ENCODE measurements at places on chromosomes 3 and 15. TPM values are rescaled to one million over a fixed set of nuclear protein-coding genes. Genes with fewer than 3 reads are reported as not detected.

DNA sequence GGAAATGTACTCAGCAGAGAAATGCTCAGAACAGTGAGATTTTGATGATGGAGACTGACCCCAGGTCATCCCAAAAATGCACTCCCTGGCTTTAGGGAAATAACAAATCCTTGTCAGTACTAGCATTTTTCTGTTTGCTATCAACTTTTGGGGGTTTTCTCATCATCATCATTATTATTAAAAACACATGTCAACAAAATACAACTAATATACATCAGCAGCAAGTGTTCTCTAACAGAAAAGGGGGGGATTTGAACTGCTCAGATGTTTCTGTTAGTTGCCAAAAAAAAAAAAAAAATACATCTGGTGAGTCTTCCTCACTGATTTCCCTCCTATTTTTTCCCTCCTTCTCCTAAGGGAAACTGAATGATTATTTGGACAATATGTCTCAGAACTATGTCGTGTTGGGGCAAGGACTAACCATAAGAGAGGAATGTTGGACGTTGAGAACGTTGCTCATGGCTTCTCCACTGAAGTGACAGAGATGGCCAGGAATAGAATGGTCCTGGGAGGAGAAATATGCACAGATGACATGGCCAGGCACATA, 230.0 kb upstream of the MCTP2 start:
- no peak for DNase-seq

DNA sequence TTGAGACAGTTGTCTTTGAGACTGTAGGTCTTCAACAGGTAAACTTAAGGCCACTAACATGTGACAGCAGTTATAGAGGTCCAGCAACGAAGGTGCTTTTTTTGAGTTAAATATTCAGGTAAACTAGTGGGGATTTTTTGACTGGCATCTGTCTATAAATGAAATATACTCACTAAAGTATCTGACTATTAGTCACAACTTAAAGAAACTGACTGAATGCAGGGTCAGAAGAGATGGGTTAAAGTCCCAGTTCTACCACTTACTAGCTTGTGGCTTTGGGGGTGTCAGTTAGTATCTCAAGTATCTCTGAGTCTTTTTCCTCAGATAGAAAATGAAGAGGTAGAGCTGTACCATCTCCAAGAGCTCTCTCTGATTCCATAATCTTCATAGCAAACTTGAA, 18.0 kb downstream of the MIX23 start:
- DNase-seq, result no peak

- DNase-seq, result no peak
Measured at GRCh38 chr3:22920006-22920405, 283.1 kb upstream of the UBE2E2 start.

DNA sequence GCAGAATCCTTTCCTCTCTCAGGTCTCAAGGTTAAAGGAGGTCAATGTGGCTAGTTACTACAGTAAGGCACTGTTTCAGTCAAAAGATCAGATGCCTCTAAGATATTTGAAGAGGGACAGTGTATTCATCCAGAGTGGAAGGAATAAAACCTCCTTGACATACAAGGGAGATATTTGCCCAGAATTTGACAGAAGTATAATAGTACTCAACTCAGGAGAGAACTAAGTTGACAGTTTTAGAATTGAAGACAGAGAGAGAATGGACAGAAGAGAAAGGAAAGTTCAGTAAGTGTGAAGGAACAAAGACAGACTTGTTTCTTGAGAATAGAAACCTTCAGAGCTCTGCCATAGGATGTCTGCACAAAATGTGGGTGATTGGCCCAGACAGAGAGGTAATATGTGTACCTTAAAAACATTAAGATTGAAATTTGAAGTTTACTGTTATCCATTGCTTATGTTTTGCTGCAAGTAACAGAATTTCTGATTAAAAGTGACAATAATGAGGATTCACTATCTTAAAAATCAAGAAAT, 507.1 kb downstream of the IGSF11 start:
- no peak for DNase-seq

- no peak for DNase-seq
Measured at GRCh38 chr3:96831175-96831574, 16.8 kb downstream of the EPHA6 start.

- no peak for DNase-seq
Measured at GRCh38 chr3:167712445-167712844, 22.2 kb downstream of the PDCD10 start.

GRCh38 chr3:177468331-177468730, 271.0 kb upstream of the TBL1XR1 start:
- no peak for DNase-seq

GRCh38 chr15:90495067-90495466, 34.7 kb upstream of the CRTC3 start:
- DNase-seq, result no peak

GRCh38 chr15:98907927-98908471, 99.6 kb downstream of the PGPEP1L start:
- no peak for DNase-seq

DNA sequence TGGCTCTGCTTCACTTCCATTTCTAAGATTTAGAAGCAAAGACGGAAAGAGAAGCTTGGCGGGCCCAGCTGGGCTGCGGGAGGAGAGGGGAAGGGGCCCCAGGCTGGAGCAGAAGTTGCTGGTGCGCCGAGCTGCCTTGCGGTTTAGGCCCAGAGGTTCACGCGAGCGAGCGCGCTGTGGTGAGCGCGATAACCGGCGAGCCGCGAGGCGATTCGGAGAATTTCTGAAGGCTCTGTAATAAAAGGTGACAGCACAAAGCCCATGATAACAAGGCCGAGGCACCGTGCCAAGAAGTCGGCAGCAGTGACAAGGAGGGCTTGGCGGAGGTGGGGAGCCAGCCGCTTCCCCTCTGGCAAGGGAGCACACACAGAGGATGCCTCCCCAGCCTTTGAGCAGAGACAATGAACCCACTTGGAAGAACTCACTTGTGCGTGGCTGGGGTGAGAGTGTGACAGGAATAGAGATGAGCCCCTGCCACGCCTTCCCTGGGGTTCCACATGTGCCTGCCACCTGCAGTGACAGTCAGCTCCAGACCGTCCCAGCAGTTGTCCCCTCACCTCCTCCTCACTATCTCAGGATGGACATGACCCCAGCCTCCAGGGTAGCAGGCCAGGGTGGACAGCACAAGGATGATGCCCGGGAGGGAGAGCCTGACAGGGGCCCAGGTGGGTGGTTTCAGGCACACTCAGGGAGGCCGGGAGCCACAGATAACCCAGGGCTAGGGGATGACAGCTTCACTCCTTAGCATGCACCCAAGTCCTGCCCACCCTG, 315.2 kb downstream of the UACA start:
- DNase-seq, result peak; percentile 24

- no peak for DNase-seq
Measured at GRCh38 chr3:179949869-179950268, 86.9 kb downstream of the PEX5L start.

GRCh38 chr3:69494185-69494584, 108.3 kb upstream of the FRMD4B start:
- DNase-seq, result no peak

DNA sequence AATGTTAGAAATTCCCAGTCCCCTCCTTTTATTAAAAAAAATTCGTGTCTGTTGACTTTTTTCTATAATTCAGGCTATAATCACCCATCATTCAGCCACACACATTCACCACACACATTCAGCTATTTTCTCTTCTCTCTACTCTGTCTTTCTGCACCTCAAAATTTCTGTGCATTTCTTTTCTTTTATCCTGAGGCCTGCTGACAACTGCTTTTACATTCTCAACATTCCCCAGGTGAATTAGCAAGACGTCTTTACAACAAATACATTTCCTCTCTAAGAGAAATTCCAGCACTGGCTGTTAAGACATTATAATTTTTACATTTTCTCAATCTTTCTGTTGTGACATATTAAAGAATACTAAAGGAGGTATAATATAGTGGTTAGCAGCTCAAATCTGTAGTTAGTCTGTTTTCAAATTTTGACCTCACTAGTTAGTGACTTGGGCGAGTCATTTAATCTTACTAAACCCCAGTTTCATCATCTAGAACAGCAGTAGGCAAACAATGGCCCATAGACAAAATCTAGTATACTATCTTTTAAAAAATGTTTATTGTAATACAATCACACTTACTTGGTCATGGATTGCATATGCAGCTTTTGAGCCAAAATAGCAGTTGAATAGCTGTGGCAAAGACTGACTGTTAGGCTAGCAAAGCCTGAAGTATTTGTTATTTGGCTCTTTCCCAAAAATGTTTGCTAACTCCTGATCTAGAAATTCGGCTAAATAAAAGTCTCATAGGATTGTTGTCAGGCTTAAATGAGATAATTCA, 350.7 kb downstream of the NSUN3 start:
- no peak for DNase-seq

DNA sequence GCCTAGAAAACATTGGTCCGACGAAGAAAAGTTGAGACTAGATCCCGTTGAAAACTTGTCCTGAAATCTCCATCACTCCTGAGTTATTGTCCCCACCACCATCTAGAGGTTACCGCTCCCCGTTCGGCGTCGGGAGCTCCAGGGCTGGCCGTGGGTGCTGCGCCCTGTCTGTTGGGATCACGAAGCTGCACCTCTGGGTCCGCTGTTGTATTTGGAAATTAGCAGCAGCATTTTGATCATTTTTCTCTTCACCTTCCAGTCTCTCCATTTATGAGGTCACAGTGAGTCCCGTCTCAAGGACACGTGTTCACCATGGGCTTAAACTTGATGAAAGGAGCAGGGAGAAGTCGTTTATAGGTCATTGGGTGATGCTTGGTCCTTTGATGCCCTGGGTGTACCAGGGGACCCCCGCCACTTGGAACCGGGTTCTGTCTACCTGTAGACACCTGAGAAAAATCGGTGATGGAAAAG, 565 bp downstream of the MANF start:
- no peak for DNase-seq

- no peak for DNase-seq
Measured at GRCh38 chr15:68812069-68812468, 8.6 kb downstream of the ANP32A start.

- DNase-seq, result no peak
Measured at GRCh38 chr15:64716452-64716851, 58.9 kb downstream of the RBPMS2 start.

DNA sequence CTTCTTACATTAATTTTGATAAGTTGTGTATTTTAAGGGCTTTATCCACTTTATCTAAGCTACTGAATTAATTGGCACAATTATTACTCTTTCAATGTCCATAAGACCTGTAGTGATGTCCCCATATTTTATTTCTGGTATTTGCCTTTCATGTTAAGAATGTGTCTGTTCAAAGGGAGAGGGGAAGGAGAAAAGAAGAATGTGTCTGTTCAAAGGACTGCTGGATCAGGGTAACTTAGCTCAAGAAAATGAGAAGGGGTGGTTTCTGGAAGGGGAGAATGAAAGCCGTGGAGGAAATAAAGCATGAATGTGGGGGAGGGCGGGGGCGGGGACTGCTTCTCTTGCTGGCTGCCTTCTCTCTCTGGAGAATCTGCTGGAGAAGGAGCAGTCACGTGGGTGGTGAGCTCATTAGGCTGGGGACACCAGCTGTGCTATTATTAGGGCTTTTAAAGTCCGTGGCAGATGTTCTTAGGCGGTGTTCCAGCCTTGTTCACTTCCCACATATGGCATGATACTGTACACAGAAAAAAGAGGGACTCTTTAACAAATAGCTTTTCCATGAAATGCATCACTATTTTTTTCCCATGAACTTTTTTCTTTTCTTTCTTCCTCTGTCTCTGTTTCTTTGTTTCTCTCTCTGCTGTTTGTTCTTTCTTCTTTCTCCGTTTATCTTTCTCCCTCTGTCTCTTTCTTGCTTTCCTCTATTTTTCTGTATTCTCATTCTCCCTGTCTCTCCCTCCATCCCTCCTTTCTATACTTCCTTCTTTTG, 63.7 kb upstream of the ULK4 start:
- DNase-seq, result peak; percentile 95

DNA sequence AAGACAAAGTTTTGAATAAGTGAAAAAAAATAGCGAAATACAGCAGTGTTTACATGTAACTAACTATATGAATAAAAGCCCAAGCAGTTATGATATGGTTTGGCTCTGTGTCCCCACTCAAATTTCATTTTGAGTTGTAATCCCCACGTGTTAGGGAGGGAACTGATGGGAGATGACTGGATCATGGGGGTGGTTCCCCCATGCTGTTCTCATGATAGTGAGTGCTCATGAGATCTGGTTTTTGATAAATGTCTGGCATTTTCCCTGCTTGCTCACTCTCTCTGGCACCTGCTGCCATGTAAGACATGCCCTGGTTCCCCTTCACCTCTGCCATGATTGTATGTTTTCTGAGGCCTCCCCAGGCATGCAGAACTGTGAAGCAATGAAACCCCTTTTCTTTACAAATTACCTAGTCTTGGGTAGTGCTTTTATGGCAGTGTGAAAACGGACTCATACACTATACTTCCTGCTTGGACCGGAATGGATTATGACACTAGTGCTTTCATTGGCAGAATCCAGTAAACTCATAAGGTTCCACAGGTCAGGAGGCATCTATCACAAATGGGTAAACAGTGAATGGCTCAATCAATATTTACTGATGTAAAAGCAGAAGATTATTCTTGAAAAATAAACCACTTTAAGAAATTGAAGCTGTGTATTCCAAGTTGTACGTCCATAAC, 192.1 kb downstream of the CBLB start:
- DNase-seq, result no peak

GRCh38 chr15:38349251-38349650, 96.6 kb downstream of the SPRED1 start:
- DNase-seq, result no peak

DNA sequence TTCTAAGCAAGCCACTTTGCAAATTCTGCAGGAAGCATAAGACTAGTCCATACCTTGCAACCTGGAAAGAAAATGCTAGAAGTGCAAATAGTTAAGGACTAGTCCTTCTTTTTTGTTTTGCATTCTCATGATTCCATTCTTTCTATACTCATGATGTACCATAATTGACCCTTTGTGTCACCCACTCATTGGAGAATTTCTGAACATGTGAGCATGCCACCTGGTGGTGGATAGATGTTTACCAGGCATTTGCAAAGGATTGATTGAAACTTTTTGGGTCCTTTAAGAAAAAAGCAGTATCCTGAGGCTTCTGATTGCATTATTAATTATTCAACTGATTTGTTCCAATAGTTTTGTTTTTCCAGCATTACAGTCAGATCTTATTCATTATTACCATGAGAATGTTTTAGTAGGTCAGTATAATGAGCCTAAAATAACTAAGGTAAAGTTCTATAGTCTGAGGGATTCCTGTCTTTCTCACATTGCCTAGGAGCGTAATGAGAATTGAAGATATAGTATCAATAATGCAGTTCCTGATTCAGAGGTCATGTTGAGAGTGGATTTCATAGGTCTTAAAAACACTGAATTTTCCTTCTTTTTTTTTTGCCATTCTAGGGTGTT, 20.2 kb upstream of the DIPK2A start:
- DNase-seq, result no peak

PRR20G gene
- not detected for total RNA-seq

RGMA gene
- 17.5 TPM for total RNA-seq

COL6A5 gene
- total RNA-seq, result not detected

ZNF502 gene
- 5.5 TPM for total RNA-seq

GOLGA8G gene
- total RNA-seq, result not detected

CPLX3 gene
- total RNA-seq, result not detected

XYLB gene
- 5.8 TPM for total RNA-seq

MYL3 gene
- 1.8 TPM for total RNA-seq

LCTL gene
- not detected for total RNA-seq

PPM1L gene
- total RNA-seq, result 79.5 TPM

SAMMSON gene
- not detected for total RNA-seq

All from mucosa of gallbladder (tissue), 1 donor.